NCI-H2081 treated with DMSO at 0.1 percent for 48 hours (cell line): ENCODE measurements at places on chromosomes 11 and 22.

DNA sequence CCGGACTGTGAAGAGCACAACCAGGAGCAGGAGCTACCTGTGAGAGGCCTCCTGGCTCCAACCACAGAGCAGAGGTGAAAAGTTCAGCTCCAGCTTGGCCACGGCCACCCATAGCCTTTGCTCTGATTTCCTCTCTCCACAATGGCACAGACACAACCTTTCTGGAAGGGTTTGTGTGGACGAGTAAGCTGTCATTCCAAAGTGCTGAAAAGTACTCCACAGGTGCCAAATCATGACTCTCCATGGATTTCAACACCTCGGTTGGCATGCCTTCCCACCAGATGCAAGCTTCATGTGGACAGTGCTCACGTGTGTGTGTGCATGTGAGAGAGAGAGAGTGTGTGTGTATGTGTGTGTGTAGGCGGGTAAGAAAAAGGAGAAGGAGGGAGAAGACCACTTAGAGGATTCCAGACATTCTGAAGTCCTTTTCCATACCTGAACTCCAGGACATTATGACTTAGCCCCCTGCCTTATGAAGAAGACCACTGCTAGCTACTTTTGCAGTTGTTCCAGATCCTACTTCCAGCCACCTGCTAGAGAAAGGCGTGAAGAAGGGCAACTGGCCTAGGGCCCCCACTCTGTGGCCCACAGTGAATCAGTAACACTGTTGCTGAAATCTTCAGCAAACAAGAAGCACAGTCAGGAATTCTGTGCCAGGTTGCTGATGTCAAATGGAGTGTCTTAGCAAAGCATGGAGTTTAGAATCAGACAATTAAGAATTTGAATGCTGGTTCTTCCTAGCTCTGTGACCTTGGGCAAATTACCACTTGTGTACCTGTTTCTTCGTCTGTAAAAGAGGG, 13.9 kb upstream of the NAV2 start:
- DNase-seq = no peak

DNA sequence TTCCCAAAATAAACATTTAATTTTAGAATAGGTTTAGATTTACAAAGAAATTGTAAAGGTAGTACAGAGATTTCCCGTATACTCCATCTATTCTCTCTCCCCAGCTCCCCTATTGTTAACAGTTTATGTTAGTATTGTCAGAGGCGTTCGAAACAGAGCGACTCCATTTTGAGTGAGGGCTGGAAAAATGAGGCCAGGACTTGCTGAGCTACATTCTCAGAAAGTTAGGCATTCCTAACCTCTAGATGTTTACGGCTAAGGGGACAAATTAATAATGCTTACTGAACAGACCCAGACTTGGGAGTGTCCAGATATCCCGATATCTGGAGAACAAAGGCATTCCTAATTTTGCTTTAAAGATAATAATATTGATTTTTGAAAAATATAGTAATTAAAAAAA, 12.4 kb upstream of the NUP160 start:
- no peak for DNase-seq

GRCh38 chr22:17824457-17824856, 50.2 kb upstream of the BID start:
- no peak for DNase-seq

GRCh38 chr11:117903505-117904382, 25.5 kb downstream of the TMPRSS13 start:
- DNase-seq = no peak

DNA sequence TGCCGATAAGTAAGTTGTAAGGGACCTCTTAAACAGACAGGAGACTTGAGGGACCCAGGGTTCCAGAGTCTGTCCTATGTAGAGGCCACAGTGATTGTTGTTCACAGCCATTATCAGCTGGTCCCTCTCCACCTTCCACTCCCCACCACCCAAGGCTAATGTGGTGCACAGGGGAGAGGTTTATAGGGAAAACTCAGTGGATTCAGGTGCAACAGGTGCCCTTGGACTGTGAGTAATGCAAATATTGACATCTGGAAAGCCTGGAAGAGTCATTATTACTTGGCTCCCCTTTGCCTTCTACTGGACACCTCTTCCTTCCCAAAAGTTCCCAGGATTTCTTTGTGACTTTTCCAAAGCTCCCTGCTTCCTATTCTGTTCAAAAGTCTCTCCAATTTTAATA, 441.1 kb upstream of the CCDC90B start:
- no peak for DNase-seq

DNA sequence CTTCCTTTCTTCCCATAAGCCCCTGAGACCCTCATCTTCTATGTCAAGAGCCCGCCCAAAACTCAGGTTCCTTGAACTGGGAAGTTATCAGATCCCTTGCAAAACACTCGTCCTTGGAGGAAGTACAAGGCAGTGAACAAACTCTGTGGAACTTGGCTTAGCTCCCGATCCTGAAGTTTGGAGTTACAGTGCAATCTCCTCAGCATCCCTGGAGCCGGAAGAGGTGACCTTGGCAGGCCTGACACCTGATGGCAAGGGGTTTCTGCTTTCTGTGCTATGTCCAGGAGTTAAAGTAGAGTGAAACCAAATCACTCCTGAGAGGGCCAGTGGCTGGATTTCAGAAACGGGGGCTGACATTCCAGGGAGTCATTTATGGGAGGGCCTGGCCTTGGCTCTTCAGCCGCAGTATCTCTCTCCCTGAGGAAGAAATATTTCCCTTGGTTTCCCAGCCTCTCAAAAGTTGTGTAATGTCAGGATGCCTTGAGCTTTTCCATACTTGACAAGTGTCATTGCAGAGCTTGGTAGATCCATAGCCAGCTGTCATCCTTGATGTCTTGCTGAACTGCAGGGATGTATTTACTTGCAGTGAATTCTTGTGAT, 1.9 kb upstream of the GRAMD1B start:
- no peak for DNase-seq

GRCh38 chr22:38796262-38796957, 2.5 kb upstream of the DNAL4 start:
- DNase-seq = no peak

DNA sequence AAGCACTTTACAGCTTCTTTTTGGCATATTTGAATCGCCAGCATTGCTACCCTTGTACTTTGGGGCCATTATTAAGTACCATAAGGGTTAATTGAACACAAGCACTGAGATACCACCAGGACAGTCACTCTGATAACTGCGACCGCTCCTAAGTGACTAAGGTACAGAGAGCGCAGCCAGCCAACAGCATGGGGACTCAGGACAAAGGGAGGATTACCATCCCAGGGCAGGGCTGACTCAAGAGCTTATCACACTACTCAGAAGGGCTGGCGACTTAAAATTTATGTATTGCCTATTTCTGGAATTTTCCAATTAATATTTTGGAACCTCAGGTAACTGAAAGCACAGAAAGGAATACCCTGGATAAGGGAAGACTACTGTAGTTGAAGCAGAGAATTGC, 479 bp downstream of the ZNF280A start:
- DNase-seq = no peak

DNA sequence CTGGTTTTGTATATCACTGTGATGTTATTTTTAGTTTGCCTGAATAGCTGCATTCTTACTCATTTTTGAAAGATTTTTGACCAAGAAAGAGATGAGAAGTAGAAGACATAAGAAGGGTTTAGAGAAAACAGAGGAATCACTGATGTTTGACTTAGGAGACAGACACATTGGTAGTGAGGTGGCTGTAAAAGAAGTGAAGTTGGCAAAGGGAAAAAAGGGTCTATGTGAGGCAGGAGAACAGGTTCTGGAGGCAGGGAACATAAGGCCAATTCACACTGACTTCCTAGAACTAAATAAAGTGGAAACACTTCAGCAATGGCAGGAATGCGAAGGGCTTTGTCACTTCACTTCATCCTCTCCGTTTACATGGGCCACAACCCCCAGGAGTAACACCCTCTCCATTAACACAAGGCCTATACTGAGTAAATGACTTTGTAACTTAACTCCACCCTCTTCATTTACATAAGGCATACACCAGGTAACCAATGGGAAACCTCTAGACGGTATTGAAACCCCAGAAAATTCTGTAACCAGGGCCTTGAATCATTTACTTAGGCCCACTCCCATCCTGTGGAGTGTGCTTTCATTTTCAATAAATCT, 36.5 kb downstream of the CTSC start:
- no peak for DNase-seq

- no peak for DNase-seq
Observed at GRCh38 chr11:130052567-130052966, 17.1 kb upstream of the APLP2 start.

- DNase-seq = no peak
Observed at GRCh38 chr11:78076733-78077403, 2.8 kb downstream of the NDUFC2 start.

DNA sequence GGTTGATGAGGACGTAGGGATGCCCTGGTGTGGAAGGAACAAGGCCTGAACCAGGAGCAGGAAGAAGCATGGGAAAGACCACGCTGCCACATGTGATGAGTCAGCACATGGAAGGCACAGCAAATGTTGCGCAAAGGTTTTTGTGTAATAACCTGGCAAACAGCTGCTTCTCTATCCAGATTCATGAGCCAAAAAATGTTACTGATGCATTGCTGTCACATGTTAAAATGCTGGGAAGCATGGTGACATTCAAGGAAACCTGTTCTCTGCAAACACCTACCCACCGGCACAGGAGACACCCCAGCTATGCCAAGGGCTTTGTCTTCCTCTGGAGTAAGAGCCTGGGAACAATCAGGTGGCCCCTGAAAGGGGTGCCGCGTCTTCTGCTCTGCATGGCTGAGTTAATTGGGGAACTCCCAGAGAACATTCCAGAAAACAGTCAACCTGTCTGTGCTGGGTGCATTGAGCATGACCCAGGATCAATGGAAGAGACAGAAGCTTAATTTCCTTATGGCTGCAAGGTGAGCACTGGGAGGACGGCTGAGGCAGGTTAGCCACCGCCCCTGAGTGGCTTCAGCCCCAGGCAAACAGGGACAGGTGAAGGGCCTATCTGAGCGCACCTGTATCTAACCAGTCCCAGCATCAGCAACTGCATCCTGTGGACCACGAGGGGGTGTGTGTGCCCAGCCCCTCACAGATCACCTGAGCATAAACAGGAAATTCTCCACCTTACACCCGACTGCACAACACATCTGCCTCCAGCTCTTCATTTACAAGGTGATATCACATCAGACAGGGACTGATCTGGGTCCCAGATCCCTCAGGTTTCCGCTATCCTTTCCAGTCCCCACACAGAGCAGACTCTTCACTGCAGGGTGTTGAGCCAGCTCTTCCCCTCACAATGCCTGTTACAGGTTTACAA, 108.4 kb downstream of the GGTLC2 start:
- no peak for DNase-seq

DNA sequence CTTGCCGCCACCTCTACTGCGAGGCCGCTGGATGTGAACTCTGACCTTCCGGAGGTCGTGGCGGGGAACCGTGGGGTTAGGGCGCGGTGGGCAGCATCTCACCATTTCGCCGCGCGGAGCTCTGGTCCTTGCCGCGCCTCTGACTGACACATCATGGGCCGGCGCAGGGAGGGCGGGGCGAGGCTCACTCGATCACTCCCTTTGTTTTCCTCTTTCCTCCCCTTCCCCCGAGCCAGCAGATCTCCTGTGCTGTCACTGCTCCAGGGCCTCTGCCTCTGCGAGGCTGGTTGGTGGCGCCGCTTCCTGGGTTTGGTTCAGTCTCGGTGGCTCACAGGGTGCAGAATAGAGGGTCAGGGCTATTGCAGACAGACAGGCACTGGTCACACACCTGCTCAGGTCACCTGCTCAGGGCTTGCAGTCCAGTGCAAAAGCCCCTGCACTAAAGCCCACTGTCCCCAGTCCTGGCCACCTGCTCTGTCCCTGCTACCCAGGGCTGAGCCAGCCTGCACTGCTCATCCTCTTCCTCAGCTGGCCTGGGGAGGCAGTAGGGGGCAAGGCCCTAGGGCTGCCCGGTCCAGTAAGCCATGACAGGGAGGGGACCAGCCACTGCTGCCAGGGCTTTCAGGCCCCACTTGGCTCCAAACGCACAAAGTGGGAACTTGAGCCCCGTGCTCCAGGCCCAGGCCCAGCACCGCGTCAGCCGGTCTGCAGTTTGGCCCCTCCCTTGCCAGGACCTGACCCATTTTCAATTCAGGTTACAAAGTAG, 36.2 kb downstream of the PISD start:
- no peak for DNase-seq

GRCh38 chr11:117231842-117232091, at the start of gene PCSK7:
TSS of gene PCSK7 (minus strand) at chr11:117232073. CDS start at chr11:117229844, 2,229 bp downstream.
- no peak for DNase-seq
